Kidney (tissue), 22 donors: ENCODE measurements at places on chromosomes 16 and 17.

GRCh38 chr16:29644338-29644857, 18.6 kb upstream of the SPN start:
- no peak for DNase-seq

- DNase-seq, result no peak
Measured at GRCh38 chr16:15486661-15487060, 52.3 kb downstream of the BMERB1 start.

DNA sequence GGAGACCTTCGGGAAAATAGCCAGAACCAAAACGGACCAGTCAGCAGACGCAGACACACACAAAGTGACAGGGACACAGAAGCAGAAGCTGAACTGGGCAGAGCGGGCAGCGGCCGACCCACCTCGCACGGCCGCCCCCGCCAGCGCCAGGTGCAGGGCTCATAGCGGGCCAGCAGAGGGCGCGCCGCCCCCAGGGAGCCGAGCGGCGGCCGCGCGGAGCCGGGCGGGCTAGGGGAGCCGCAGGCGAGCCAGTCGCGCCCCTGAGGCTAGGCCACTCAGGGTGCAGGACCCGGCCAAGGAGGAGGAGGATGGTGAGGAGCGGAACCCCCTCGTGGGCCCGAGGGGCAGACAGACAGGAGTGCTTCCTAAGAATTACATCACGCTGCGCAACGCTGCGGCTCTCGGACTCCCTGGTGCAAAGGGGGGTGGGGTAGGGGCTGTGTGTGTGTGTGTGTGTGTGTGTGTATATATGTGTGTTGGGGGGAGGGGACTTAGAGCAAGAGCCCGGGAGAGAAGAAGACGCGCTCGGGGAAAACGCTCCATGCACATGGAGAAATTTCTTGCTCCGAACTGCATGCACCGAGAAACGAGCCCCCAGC, 913 bp upstream of the NOG start:
- peak; percentile 82 for DNase-seq

DNA sequence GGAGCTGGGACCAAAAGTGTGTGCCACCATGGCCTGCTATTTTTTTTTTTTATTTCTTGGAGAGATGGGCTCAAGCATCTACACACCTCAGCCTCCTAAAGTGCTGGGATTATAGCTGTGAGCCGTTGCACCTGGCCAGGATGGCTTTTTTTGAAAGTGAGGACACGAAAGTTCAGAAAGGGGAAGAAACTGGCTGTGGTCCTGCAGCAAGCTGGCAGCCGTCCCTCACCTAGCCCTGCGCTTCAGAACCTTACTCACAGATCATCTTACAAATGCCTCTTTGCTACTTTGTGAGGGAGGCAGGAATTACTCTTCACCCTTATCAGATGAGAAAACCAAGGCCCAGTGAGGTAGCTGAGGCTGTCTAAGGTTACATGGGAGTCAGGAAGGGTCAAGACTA, 4.5 kb upstream of the PPY start:
- DNase-seq, result peak; percentile 13

DNA sequence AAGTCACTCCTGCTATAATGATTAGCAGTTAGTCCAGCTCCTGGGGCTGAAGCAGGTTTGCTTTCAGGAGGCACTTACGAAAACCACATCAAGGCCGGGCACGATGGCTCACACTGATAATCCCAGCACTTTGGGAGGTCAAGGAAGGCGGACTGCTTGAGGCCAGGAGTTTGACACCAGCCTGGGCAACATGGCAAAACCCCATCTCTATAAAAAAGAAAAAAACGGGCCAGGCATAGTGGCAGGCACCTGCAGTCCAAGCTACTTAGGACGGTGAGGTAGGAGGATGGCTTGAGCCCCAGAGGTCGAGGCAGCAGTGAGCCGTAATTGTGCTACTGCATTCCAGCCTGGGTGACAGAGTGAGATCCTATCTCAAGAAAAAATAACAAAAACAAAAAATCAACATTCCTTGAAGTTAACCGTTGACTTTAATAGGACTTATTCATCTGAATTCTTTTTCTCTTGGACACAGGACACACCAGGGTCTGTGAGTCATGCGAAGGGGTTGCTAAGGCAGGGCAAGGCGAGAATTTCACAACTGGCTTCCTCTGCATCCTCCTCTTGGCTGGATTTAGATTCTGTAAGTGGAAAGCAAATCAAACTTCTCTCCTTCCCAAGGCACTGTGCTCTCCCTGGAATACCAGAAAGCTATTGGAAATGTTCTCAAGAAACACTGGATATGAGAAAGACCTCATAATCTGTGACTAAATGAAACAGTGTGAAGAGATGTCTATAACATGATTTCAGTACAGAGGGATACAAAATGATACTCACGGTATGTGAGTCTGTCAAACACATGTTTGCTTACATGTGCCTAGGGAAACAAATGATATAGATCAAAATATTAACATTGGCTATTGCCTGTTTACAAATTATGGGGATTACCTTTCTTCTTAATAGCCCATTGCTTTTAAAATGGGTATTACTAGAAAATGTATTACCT, 99.5 kb downstream of the SYCE1L start:
- peak; percentile 20 for DNase-seq

- DNase-seq, result no peak
Measured at GRCh38 chr17:30031214-30031869, 85.3 kb upstream of the NSRP1 start.

DNA sequence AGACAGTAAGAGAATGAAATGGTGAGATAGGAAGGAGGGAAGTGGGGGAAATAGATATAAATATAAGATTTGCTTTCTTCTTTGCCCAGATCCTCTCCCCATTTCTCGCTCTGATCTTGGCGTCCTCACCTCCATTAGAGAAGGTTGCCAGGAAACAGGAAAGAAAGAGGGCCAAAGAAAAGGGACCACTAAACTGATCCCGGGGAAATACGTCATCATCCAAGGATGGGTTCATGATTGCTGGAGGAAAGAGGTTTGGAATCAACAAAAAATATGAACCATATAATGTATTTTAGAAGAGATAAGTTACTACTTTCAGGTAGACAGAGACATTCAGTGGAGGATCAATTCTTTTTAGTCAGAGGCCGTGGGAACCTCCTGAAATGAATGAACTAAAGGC, 536.0 kb downstream of the HAPSTR1 start:
- no peak for DNase-seq

DNA sequence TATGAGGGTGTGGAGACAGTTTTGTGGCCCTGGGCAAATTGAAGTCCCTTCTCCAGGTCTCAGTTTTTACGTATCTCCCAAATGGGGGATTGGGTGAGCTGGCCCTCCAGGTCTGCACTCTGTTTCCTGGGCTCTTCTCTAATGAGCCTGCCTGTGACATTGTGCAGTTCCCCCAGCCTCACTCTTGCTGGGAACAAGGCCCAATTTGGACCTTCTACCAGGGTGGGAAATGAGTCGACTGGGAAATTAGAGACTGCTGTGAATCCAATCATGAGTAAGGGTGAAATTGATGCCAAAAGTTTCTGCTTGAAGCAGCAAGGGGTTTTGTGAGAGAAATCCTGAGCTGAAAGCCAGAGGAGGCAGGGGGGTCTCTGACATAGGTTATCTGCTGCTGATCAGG, 71.5 kb upstream of the KSR1 start:
- DNase-seq, result no peak

- no peak for DNase-seq
Measured at GRCh38 chr17:57908278-57908677, 46.9 kb downstream of the CUEDC1 start.

DNA sequence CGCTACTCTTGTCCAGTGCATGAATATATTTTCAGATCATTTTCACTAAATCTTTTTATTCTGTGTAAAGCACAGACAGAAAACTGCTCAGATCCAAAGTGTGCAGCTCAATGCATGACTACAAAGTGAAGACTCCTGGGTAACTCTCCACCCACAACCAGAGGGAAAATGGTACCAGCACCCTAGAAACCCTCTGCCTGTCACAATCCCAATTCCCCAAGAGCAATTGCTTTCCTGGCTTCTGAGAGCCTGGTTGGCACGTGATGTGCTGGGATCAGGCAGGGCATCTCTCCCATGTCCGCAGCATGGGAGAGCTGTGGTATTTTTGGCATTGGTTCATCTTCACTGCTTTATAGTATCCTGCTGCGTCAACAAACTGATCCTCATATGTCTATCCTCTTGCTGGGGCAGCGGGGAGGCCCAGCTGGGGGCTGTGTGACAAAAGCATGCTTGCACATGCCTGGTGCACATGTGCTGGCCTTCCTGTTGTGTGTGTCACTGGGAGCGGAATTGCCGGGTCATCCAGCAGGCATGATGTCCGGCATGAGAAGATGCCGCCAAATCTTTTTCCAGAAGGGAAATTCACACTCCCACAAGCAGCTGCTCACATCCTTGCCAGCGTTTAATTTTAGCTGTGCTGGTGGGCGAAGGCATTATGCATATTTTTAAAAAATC, 278.9 kb upstream of the FOXF1 start:
- DNase-seq, result peak; percentile 6

- DNase-seq, result no peak
Measured at GRCh38 chr17:69466905-69467667, 52.6 kb downstream of the MAP2K6 start.
